NAMALWA (cell line): ENCODE measurements at places on chromosomes 7 and 10.
A peak's percentile ranks its signal among the peaks of the same experiment; 100 is the strongest.

DNA sequence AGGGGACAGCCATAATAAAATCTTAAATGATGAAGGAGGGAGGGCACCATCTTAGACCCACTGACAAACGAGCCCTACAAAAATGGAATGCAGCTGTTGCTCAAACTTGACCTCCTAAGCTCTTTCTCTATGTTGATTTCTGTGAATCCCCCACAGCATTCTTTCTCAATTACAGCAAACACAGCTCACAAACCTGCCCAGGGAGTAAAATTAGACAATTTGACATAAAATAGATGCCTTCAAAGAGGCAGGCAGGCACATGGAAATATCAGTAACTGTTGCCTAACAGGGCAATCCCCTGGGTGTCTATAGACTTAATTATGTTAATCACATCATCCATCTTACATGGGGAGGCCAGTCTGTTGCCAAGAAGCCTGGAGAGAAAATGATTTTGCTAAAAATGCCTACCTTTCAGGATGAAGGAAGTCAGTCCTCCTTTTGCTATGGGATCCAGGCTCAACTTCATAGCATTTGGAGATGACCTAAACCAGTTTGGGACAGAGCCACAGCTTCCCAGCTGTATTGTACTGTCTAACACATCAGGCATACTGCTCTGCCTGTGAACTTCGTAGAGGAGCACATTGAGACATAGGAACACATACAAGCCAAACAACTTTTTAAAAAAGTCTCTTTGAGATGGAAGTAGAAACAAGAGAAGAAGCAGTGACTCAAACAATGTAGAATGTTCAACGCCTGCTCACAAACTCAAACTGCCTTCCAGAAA is 1177.4 kb downstream of the SORCS1 start:
- no peak for DNase-seq

DNA sequence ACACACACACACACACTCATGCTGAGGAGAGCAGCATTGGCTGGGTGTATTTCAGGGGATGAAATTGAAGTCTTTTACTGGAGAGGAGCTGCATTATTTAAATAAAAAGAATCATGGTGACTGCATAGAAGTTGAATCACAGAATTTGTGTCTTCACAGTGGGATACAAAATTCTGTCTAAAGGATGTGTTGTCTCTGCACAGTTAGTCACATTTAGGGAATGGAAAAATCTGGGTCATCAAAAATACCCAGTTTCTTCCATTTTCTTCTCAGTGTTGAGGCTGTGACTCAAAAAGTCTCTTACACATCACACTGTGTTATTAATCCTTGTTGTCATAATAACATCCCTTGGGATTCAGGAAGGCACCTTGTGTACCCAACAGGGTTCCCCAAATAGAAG is 10.9 kb downstream of the PAPSS2 start:
- no peak for DNase-seq

DNA sequence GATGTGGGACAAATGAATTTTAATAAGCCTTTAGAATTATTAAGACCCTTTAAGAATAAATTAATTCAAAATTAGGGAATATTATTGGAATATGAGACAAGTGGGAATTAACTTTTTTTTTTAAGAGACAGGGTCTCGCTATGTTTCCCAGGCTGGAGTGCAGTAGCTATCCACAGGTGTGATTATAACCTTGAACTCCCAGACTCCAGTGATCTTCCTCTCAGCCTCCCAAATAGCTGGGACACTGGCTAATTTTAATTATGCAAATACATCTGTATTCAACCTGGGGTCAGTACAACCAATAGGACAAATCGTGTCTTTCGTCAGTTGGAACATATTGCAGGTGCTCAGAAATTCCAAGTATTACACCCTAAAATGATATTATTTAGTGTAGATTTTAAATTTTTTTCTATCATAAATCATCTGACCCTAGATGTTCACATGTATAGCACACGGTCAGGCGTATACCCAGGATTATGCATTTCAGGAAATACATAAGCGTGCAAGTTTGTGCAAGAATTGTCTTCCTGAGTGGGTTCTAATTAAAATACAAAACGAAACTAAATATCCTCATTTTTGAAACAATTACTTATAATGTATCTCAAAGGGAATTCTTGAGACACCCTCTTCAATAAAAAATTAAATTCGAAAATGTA is 1.2 kb downstream of the NT5C3A start:
- peak; percentile 30 for DNase-seq

GRCh38 chr10:115566867-115567266 is 473.7 kb downstream of the ATRNL1 start:
- DNase-seq: no peak

GRCh38 chr7:117010375-117011133 is 57.3 kb downstream of the ST7 start:
- DNase-seq: no peak
